ENCODE measurements at places on chromosomes 3 and 15.

DNA sequence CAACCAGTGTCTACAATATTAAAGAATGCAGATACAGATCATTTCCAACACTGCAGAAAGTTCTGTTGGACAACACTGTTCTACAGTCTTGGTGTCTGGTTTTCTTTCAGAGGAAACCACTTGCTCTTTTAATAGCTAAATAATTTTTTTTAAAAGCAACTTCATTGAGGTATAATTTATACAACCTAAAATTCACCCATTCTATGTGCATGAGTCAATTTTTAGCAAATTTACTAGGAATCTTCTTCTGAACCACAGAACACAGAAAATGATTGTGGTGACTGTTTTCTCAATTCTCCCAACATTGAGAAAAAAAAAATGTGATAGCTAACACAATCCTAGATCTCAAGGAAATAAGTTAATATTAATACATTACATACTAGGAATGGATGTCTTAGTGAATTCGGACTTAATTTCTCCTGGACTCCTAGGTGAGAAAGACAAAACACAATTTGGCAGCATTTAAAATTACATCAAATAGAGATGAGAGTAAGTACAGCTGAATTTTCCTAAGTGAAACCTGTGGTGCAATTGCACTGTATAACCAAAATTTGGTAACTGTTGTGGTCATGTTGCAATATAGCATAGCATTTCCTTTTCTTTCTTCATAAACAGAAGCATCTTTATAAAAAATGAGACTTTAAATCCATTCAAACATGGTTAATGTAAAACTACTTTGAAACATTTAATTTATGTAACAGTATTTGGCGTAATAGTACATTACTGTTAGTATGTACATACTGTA, 15.3 kb upstream of the PLCL2 start:
- no peak for DNase-seq

DNA sequence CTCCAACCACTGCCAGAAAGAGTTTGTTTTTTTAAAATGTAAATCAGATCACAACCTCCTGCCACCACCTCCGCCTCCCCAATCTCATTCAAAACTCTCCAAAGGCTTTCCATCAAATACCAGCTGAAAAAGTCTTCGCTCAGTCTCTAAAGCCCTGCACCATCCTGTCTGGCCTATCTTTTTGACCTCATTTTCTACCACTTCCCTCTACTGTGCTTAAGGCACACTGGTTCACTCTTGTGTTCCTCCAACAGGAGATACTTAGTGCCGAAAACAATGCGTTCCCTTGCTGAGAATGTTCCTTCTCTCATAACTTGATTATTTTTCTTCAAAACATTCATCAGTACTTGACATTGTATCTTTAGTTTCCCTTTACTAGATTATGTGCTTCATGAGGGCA, 3.5 kb downstream of the BTBD1 start:
- no peak for DNase-seq

- no peak for DNase-seq
Observed at GRCh38 chr3:112778353-112778948, 68.2 kb downstream of the CD200R1L start.

GRCh38 chr3:4693620-4694019, 200.5 kb downstream of the ITPR1 start:
- no peak for DNase-seq

DNA sequence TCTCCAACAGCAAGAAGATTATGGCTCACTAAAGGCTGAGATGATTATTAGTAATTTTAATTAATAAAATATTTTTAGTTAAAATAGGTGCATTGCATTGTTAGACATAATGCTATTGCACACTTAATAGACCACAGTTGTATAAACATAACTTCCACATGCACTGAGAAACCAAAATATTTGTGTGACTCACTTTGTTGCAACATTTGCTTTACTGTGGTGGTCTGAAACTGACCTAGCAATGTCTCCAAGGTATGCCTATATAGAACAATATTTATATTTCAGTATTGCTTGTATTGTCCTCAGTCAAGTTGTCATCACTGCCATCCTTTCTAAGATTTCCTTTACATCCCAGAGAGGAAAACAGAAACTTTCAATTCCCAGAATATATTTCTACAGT, 1215.2 kb downstream of the SI start:
- DNase-seq, result no peak

GRCh38 chr3:141389703-141390102, 21.4 kb downstream of the ZBTB38 start:
- DNase-seq, result no peak

- DNase-seq, result no peak
Observed at GRCh38 chr15:74318376-74319137, 48.9 kb downstream of the CYP11A1 start.

DNA sequence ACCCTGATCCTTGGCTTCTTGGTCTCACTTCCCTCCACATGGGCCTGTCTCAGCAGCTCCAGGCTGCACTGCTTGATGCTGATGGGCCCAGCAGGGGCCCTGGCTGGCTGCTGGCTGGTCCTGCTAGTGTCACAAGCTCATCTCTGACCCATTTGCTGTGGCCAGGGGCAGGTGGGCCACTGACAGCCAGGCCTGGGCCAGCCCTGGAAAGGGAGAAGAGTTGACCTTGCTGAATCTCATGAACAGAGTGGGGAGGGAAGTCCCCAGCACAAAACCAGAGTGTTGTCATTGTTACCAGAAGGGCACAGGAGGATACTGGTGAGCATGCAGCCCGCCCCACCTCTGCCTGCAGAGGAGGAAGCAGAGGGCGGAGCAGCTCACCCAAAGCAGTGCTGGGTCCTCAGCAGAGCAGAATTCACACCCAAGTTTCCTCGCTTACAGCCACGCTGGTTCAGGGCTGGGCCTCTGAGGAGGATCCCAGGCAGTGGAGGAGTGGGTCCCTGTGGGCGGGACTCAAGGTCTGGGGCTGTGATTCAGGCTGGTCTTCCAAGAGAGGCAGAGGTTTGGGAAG, 7.6 kb upstream of the KLF15 start:
- no peak for DNase-seq

DNA sequence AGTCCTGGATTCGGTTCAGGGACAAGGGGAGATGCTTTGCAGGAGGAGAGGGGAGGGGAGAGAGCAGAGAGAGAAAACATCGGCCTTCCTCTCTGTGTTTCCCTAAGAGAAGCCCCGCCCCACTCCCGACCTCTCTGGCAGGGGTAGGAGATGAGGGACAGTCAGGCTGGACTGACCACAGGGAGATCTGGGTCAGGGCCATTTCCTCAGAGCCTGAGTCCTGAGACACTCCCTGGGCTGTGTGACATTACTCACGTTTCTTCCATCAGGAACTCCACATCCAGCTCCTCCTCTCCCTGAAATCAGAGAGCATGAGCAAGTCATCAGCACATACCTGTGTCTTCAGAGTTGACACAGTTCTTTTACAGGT, 9.1 kb downstream of the PLA2G4D start:
- DNase-seq, result no peak

DNA sequence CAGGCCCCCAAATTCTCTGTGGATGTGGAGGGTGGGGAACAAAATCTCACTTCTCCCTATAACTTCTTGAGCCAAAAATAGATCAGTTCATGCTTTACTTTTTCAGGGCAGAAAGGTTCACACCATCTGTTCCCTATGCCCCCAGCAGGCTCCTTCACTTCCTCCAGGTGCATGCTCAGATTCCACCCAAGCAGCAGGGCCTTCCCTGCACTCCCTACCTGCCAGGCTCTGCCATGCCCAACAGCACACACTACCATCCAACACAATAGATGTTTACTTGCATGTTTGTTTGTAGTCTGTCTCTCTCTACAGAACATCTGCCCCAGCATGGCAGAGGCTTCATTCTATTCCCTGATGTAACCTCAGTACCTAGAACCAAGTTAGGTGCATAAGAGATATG, 43.3 kb downstream of the GABRB3 start:
- DNase-seq, result no peak

- no peak for DNase-seq
Observed at GRCh38 chr3:193963808-193964516, 172.0 kb upstream of the HES1 start.

Data from stimulated activated CD4-positive, alpha-beta T cell treated with anti-CD3 and anti-CD28 coated beads, TNF-alpha, amount 100 ng/mL, for 1 hour (primary cell).